ENCODE measurements at places on chromosomes 4 and X.

GRCh38 chr4:70337886-70338420 lies 3.2 kb downstream of the CABS1 start:
- DNase-seq = no peak

GRCh38 chrX:102964940-102965339 lies 27.9 kb downstream of the RAB40AL start:
- no peak for DNase-seq

DNA sequence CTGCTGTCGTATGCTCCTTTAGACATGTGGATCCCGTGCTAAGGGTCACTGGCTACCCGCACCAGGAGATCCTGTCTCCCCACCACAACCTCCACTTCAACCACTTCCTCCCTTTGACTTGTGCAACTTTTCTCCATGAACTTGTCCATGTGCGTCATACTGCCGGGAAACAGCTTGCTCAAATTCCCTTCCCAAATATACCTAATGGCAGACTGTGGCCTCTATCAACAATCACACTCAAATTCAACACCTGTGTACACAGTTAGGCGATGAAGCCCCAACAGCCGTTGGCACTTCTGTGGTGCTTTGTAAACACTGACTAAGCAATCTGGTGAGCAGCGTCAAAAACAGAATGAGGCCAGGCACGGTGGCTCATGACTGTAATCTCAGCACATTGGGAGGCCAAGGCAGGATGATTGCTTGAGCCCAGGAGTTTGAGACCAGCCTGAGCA lies 49.5 kb downstream of the CD99L2 start:
- no peak for DNase-seq

- peak; percentile 18 for DNase-seq
Observed at GRCh38 chr4:81684352-81684751, 212.6 kb upstream of the RASGEF1B start.

DNA sequence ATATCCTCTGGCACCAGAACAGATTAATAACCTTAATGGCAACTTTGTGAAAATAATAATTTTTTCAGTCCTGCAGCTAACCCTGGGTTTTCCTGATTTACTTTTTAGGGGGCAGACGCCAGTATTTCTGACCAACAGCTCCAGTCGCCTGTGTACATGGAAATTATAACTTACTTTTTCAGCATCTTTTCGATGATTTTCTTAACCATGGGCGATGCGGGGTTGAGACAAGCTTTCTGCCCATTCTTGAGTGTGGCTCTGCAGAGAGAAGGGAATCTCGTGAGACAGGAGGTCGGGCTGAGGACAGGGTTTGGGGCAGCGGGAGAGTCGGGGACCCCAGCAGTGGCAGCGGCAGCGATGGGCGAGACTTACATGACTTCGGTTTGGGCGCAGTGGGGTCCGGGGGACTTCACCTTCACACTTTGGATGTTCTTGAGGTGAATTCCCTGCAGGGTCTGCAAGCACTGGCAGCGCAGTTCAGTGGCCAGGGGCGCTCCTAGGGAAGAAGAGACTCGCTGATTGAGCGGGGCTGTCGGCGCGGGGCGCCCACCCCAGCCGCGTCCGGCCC lies 484 bp downstream of the CXCL2 start:
- no peak for DNase-seq

DNA sequence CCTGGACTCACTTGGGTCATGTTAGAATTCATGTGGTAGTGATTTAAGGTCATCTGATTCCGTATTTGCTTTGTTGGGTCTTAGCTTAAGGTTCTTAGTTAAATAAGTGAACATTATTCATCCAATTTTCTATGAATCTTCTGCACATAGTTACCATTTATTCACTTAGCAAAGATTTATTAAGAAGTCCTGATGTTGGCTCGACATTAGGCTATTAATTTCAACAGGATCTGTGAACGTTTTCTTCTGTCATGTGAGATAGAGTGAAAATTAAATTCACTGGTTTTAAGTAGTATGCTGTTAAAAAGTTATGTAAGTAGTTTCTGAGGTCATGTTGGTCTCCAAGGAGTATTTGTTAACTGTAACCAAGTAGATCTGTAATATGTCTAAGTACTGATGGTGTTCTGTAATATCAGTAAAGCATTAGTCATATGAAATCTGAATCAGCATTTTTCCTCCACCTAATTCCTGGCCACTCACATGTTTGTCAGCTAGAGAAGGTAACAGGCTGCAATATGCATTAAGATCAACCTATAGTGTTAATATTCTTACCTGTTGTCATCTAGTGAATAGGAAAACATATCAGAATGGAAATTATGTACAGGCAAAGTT lies 155.6 kb downstream of the PCDH7 start:
- no peak for DNase-seq

GRCh38 chrX:16711219-16711811 lies 1.2 kb downstream of the CTPS2 start:
- no peak for DNase-seq

GRCh38 chr4:100017637-100018310 lies 67.7 kb upstream of the H2AZ1 start:
- DNase-seq = no peak

GRCh38 chr4:107592519-107592918 lies 127.5 kb downstream of the PAPSS1 start:
- no peak for DNase-seq

GRCh38 chr4:94262163-94263016 lies 54.7 kb downstream of the SMARCAD1 start:
- DNase-seq = no peak

DNA sequence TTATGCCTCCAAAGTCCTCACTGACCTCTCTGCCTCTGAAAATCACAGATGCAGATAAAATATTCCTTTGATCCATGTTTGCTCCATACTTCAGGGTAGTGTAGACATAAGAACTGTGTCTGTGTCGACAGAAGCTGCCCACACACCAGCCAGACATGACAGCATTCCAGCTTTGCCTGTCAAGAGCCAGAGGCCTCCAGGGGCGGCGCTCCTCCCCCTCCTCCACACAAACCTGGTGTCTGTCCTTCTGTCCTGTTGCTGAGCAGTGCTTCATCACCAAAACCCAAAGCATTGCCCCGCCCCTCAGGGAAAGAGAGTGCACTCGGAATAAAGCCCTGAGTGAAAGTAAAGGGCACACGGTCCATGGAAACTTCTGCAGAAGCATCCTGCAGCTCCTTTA lies 379.4 kb downstream of the FBXW7 start:
- no peak for DNase-seq

DNA sequence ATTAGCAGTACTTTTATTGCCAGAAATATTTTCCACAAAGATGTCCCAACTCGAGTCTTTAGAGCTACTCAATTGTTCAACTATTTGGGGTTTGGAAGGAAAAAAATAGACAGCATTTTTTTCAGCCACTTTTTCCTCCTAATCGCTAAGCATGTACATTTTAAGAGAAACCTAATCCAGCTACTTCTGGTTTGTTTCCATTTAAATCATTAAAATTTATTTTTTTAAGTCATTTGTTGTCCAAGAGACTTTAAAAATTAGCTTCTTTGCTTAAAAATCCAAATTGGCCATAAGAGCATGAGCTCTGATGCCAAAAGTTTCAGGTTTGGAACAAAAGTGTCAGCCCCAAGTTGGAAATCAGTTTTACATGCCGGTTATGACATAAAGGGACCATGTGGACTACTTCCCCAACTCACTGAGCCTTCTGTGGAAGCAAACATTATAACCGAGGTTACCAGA lies 186.3 kb upstream of the INTU start:
- DNase-seq = no peak

GRCh38 chrX:15856636-15857035 lies 2.0 kb upstream of the AP1S2 start:
- no peak for DNase-seq

DNA sequence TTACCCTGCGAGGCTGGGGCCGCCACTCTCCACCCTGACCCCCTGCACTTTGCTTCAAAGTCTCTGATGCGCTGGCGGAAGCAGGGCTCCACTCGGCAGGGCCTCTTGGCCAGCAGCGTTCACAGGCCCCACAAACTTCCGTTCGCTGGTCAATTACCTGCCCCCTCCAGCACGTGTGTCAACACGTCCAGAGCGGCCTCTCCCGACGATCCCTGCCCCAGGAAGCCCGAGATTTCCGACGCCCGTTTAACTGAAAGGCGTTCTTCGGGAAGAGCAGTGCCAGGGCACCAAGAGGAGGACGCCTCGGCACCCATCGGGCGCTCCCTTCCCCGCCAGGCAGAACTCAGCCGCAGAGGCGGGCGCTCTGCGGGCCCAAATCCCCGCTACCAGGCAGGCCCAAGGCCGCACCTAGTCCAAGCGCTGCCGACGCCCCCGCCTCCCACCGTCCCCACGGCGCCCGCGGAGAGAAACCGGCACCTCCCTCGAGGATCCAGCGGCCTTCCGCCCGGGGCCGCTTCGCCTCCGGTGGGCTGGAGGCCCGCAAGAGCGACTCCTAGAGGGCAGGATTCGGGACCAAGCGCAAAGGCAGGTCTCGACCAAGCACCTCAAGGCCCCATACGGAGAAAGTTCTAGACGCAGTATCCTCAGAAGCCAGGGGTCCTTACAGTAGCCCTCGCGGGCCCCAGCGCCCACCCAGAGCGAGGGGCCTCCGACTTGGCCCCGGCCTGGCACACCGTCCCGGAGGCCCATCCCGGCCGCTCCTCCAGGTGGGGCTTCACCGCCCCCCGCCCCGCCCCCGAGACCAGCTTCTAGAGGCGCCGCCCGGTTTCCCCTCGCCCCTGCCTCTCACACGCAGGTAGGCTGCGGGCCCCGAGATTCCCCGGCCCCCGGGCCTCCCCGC lies 586 bp downstream of the BCAP31 start:
- no peak for DNase-seq

DNA sequence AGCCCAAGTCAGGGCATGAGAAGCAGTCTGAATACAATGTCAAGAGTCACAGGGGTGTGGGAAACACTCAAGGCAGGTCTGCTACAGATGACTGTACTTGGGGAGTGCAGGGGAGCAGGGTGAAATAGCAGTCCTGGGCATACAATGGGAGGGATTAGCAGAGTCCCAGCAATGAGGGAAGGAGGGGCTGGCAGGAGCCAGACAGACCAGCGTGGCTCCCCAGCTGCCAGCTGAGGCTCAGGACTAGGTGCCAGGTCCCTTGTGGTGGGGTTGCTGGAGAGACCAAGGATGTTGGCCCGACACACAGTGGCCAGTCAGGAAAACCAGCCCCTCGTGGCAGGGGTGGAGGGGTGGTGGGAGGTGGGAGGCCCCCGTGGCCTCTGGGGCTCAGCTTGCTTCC lies 86.6 kb downstream of the RTL5 start:
- no peak for DNase-seq

- DNase-seq = no peak
Observed at GRCh38 chr4:6333301-6334202, 63.9 kb downstream of the WFS1 start.

GRCh38 chr4:138392751-138393308 lies 150.7 kb upstream of the SLC7A11 start:
- no peak for DNase-seq

GRCh38 chr4:75566911-75567310 lies 11.0 kb downstream of the ODAPH start:
- no peak for DNase-seq

GRCh38 chr4:165394275-165394674 lies 15.5 kb downstream of the CPE start:
- no peak for DNase-seq

- DNase-seq = no peak
Observed at GRCh38 chrX:119004920-119005524, 30.6 kb downstream of the LONRF3 start.

- DNase-seq = no peak
Observed at GRCh38 chr4:8859550-8860095, 12.0 kb downstream of the HMX1 start.

DNA sequence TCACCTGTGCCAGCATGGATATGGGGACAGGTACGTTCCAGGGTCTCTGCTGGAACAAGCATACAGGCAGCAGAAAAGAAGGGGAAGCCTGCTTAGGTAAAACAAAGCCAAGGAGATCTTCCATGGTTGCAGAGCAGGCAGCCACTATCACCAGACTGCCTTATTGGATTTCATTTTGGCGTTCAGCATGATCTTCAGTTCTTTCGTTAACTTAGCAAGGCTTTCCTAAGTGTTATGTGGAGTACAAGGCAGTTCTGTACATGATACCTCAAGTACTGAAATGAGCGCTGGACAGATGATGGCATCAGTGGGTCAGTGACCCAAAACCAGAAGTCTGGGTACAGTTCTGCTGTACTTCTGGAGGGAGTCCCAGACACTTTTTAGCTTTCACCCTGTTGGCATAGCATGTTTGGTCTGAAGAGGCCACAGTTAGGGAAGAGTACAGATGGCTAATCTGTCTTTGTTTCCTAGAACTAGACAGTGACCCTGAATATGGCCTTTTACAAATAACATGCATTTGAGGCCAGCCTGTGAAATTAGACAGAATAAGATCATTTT lies 8.9 kb downstream of the SMIM20 start:
- no peak for DNase-seq

- no peak for DNase-seq
Observed at GRCh38 chr4:164081371-164081770, 586.9 kb downstream of the TMA16 start.

GRCh38 chr4:71355045-71355444 lies 16.2 kb downstream of the SLC4A4 start:
- no peak for DNase-seq

DNA sequence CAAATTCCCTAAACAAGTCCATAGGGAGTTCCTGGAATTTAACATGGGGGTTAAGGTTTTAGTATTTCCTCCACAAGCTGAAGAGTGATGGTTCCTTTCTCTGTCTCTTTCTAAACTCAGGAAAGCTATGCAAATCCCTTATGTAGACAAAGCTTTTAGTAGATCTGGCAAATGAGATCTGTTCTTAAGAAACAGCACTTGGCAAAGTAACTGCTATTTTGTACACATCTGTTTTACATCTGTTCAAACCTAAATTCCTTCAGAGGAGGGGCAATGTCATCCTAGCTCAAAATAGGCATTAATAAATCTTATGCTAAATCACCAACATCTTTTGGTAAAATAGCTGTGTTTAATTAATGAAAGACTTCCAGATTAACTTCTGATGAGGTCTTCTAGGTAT lies 137.8 kb upstream of the TBC1D9 start:
- DNase-seq = peak; percentile 74

- no peak for DNase-seq
Observed at GRCh38 chrX:8125566-8125965, 45.5 kb downstream of the VCX2 start.

- no peak for DNase-seq
Observed at GRCh38 chr4:47839259-47839658, 1.4 kb upstream of the CORIN start.

DNA sequence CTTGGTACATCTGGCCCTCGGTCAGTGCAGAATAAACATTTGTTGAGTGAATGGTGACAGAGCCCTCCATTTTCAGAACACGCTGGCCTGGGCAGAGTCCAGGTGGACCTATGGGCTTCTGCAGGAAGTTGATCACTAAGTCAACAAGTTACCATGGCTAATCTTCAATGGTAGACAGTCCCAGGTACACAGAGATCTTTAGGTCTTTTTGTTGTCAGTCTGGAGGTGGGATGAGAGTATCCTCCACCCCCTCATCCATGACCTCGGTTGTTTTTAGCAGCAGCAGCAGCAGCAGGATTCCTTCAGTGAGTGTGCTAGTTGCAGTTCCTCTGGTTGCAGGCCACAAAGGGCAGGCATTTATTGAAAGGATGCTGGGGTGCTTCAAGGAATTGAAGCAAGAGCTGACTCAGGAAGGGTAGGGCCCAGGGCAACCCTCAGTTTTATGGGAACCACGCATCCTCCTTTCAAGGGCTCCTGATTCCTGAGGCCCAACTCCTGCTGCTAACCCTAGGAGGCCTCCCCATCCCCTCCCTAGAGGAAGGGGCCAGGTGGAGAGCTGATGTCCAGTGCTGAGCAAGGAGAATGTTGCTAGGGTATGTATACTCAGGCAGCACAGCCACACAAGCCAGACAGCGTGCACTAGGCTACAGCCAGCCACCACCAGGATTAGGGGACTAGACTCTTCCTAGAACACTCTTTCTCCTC lies 1.7 kb upstream of the USP27X start:
- no peak for DNase-seq

- no peak for DNase-seq
Observed at GRCh38 chr4:59091146-59092142, 1981.3 kb upstream of the IGFBP7 start.

GRCh38 chr4:7324651-7325121 lies 110.0 kb downstream of the PSAPL1 start:
- no peak for DNase-seq

Measured in SK-N-MC (cell line).